Stimulated activated CD8-positive, alpha-beta memory T cell treated with anti-CD3 and anti-CD28 coated beads, Interleukin-7, amount 100 ng/mL, for 1 hour (primary cell): ENCODE measurements at places on chromosomes 11 and 22.

DNA sequence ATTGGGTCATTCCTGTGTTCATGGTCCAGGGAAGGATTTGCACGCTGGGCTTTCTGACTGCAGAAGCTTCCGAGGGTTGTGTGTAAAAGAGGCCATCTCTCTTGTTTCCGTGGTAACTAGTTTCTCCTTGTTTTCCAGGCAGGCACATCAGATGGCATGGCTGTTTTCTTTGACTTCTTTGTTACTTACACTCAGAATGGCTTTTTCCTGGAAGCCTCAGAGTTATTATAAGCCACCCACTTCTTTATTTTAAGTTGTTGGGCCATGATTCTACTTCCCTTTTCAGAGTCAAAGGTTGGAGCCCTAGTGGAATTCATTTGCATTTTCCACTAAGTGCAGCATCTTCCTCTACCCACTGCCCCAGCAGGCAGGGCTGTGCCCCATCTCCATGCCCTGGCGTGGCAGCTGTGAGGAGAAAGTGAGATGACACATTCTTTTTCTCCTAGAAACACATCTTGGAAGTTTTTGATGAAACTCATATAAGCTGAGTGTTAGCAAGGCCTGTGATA lies 94.9 kb downstream of the PRR5L start:
- no peak for DNase-seq

DNA sequence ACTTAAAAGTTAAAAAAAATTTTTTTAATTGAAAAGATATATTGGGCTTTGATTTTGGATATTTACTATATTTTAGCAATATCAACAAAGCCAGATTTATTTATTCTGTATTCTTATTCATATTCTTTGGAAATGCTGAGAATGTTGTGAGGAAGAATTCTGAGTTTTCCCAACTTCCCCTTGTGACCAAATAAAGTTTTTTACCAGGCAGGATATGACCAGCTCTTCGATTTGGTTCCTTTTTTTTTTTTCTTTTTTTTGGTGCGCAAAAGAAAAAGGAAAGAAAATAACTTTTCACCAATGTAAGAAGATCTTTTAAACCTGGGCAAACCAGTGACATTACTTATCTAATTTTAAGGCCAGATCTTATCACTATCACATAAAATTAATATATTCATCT lies 12.9 kb downstream of the TCP11L1 start:
- no peak for DNase-seq

DNA sequence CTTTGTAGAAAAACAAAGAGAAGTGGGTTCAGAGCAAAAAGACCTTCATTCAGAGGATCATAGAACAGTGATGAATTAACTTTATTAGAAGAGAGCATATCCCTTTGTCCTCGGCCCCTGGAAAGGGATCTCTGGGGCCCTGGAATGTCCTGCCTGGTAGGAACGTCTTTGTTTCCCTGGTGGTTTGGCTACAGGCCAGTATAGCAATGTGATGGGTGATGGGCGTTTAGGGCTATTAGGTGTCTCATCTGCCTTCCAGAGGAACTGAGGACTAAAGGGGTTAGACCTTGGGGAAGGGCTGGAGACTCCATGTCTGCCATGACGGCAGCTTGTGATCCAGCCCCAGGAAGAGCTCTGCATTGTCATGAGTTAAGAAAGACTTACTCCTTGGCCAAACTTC lies 9.1 kb downstream of the APOL4 start:
- DNase-seq: no peak

- no peak for DNase-seq
These were observed 2.1 kb downstream of the INCENP start for GRCh38 chr11:62125881-62126280.

- DNase-seq: no peak
These were observed 3.3 kb downstream of the SCGB1D2 start for GRCh38 chr11:62245271-62245753.

GRCh38 chr11:62430425-62430824 lies 11.6 kb downstream of the SCGB1A1 start:
- DNase-seq: no peak

GRCh38 chr22:44889255-44889878 lies 120.4 kb downstream of the PHF21B start:
- no peak for DNase-seq

- DNase-seq: no peak
These were observed 5.8 kb downstream of the TCN2 start for GRCh38 chr22:30612789-30613188.

GRCh38 chr11:134170919-134171281 lies 52.9 kb downstream of the NCAPD3 start:
- no peak for DNase-seq

- DNase-seq: no peak
These were observed 14.4 kb upstream of the PVALB start for GRCh38 chr22:36831206-36831605.

GRCh38 chr22:49519117-49519737 lies 308.4 kb downstream of the BRD1 start:
- DNase-seq: no peak
